ENCODE measurements at places on chromosomes 2 and 18.

DNA sequence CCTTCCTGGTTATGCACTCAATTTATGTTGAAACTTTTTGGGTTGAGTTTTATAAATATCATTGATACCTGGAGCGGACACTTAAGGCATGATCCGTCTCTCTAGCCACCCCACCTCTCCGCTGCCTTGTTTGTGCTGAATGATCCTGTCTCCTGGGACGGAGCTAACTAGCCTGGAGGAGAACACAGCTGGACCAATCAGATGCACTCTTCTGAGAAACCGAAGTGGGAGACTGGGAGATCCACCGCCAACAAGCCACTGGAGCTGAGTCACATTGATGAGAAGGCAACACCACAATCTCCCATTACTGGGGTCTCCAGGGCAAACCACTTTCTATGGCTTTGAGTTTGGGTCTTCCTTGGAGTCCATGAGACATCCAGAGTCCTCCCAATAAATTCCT lies 29.3 kb downstream of the CYP26B1 start:
- DNase-seq, result no peak

- DNase-seq, result no peak
Measured at GRCh38 chr2:127004893-127005600, 101.9 kb downstream of the BIN1 start.

DNA sequence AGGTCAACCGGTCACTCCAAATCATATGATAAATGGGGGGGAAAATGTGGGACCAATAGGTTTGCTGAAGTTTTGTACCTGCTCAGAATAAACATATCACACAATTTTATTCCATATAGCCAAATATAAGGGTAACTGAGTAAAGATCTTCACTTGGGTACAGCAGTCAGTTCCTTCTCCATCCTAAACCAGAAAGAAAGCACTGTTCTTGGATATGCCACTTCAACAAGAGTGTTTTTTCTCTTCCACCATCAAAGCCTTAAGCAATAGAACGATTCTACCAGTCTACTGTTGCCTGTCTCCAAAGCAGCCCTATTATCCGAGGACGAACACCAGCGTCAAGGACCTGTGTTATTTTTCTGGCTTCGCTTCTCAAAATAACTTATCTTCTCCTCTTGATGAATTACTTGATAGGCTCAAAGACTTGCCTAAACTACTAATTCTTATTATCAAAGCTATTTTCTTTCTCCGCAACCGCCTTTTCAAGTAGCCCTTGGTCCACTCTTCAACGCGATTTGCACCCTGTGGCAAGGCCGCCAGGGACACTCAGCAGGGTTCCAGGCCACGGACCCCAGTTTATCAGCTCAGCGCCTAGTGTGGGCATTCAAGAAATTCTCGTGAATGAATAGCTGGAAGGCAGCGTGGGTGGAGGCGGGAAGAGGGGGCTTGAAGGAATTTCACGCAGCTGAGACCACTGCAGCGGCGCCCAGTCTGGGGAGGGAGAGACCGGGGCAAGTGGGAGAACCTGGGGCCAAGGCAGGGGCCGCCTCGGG lies 646 bp downstream of the ALS2 start:
- DNase-seq, result no peak

GRCh38 chr18:63197246-63197869 lies 122.2 kb downstream of the BCL2 start:
- no peak for DNase-seq

- DNase-seq, result no peak
Measured at GRCh38 chr18:58213440-58213839, 169.4 kb downstream of the NEDD4L start.

DNA sequence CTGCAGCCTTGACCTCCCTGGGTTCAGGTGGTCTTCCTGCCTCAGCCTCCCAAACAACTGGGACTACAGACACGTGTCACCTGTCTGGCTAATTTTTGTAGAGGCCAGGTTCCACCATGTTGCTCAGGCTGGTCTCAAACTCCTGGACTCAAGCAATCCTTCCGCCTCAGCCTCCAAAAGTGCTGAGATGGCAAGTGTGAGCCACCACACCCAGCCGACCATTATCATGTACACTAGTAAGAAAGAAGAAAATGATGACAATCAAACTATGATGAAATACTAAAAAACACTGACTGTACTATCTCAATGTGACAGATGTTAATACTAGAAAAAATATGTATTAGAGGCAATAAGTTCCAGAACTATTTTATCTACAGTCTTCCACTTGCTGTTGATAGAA lies 420.9 kb downstream of the TRIB2 start:
- DNase-seq, result no peak

GRCh38 chr2:173436088-173436487 lies 81.4 kb downstream of the CDCA7 start:
- no peak for DNase-seq

- DNase-seq, result no peak
Measured at GRCh38 chr18:27094621-27095020, 90.5 kb downstream of the CHST9 start.

DNA sequence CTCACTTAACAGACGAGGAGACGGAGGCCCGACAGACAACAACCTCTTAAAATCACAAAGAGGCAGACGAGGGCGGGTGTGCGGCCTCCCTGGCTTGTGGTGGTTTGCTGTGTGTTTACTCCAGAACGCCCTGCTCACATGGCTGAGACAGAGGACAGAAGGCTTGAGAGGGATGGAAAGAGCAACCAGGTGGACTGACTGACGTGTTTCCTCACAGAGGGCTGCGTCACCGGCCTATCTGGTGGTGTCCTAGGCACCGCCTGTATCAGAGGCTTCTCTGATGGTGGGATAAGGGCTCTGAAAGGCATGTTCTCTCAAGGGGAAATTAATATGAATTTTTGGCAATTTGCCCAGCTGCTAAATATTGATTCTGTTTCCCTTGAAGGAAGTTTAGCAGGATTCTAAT lies 47.0 kb upstream of the RALBP1 start:
- no peak for DNase-seq

DNA sequence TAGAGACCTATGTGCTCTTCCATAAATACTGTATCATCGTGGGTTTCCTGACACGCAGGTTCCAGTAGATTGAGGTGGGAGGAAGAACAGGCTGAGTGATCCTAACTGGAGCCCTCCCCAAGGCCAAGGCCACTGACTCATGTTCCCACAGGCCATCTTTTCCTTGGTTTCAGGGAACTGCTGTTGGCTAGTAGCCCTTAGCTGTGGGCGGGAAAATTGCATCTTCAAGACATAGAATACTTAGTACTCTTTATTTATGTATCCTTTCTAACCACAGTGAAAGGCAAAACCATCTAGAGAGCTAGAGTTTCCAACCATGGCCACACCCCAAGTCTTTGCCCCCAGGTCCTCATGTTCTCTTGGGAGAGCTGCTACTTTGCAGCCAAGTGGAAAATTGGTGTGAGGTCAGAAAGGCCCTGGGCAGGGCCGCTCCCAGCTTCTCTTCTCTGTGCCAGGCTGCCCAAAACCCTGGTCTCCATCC lies 55.9 kb downstream of the COPS8 start:
- no peak for DNase-seq

DNA sequence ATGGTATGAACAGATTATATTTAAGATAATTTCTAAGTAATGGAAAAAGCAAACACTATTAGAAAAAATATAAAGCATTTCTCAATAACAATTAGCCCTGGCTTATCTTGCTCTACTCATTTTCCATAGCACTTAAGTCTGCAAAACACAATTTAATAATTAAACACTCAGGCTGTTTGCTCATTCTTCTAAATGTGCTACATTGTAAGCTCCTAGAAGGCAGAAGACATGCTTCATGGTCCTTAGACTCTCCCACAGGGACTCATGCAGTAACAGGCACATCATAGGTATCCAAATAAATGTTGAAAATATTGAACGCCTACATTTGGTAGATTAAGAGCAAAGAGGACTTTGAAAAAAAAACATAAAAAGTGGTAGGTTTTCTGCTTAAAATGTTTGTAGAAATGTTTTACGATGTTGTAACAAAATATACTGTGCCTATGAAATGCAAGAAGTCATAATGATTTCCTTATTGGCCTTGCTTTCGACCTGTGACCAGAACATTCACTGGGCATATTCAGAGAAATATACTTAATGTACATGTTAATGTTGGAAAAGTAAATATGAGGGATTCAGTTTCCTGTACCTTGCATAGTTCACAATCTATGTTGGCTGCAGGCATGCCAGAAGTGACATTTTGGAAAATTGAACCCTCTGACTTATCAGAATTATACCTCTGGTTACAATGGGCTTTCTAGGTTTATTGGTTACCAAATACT lies 27.2 kb downstream of the G6PC2 start:
- DNase-seq, result no peak

DNA sequence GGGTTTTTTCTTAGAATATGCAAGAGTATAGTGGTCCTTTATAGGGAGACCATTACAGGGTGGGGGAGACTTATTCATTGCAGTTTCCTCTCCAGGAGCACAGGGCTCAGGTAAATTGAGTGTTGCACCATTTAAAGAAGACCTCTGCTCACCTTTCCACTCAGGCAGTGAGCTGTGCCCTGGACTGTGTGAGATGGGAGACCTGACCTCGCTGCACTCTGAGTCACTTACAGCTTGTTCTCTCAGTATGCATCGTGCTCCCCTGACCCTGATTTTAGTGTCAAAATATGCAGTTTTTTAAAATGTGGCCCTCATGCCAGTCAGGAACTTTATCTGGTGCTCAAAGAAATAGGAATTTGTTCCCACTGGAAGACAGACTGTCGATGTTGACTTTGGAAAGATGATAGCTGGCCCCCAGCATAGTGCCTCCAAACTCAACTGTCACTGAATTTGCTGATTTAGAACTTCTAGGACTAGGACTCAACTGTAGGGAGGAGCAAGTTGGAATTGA lies 146.7 kb upstream of the EPAS1 start:
- no peak for DNase-seq

- DNase-seq, result no peak
Measured at GRCh38 chr18:52402814-52403213, 62.8 kb downstream of the DCC start.

All from stimulated activated CD4-positive, alpha-beta T cell treated with anti-CD3 and anti-CD28 coated beads, TNF-alpha, amount 100 ng/mL, for 1 hour (primary cell).